Right ventricle myocardium superior (tissue), 1 donor: ENCODE measurements at places on chromosomes 4 and X. TPM values are rescaled to one million over a fixed set of nuclear protein-coding genes. Genes with fewer than 3 reads are reported as not detected.

The PFKFB1 gene
- total RNA-seq: 0.16 TPM

The IL13RA1 gene
- 16.8 TPM for total RNA-seq

The PIGA gene
- 2.5 TPM for total RNA-seq

The SMARCAD1 gene
- total RNA-seq: 10.4 TPM

The ADH7 gene
- not detected for total RNA-seq

The HTN1 gene
- total RNA-seq: not detected

The OPN1LW gene
- total RNA-seq: not detected

The REELD1 gene
- total RNA-seq: not detected

The FAM241A gene
- 7.4 TPM for total RNA-seq

The ADH1B gene
- total RNA-seq: 157 TPM

The LYAR gene
- total RNA-seq: 8.6 TPM

The SPANXB1 gene
- not detected for total RNA-seq

The FGFR3 gene
- total RNA-seq: 2.9 TPM

The CLDN2 gene
- not detected for total RNA-seq

The HS3ST1 gene
- total RNA-seq: 1.2 TPM

The AFAP1 gene
- 6.2 TPM for total RNA-seq

The SH3BGRL gene
- total RNA-seq: 30.6 TPM

The DCAF12L2 gene
- total RNA-seq: not detected

The NRK gene
- 2.5 TPM for total RNA-seq

The PAQR3 gene
- total RNA-seq: 6.9 TPM

The TXK gene
- 0.43 TPM for total RNA-seq

The NAA11 gene
- total RNA-seq: not detected

The ZAR1 gene
- not detected for total RNA-seq

The PWWP3B gene
- 9.2 TPM for total RNA-seq

The PNMA5 gene
- total RNA-seq: not detected

The ZNF182 gene
- total RNA-seq: 3.1 TPM

The RHOXF2B gene
- total RNA-seq: not detected

The MTTP gene
- total RNA-seq: 3.3 TPM

The C4orf51 gene
- not detected for total RNA-seq

The SPANXC gene
- not detected for total RNA-seq

The TSPAN7 gene
- total RNA-seq: 26.6 TPM

The DRP2 gene
- 0.05 TPM for total RNA-seq

The APELA gene
- total RNA-seq: not detected

The GNRHR gene
- total RNA-seq: not detected
